NCI-H69 (cell line): ENCODE measurements at places on chromosomes 6 and 20.

DNA sequence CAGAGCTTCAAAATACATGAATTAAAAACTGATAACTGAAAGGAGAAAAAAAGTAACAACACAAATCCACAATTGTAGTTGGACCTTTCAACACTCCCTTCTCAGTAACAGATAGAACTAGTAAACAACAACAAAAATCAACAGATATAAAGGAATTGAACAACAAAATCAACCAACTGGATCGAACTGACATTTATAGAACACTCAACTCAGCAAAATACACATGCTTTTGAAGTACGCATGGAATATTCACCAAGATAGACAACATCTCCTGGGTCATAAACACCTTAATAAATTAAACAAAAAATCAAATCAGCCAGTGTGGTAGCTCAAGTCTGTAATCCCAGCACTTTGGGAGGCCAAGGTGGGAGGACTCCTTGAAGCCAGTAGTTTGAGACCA is 63.3 kb downstream of the ILRUN start:
- no peak for DNase-seq

DNA sequence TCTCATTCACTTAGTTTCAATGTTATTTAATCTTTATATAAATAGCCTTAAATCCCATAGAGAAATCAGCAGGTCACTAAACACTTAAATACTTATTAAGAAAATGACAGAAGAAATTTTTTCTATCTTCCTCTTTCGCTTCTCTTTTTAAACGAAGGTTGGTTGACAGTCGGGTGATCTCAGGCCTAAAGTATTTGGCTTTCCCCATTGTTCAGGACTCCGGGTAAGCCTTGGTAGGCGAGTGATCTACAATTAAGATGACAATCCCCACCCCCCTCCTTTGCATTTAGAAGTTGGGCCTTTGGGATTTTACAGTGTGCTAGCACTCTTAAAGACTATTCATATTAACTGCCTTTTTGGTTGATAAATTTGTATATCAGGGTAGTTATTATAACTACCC is 19.7 kb upstream of the UTRN start:
- DNase-seq: no peak

GRCh38 chr20:8658103-8658502 is 410.8 kb upstream of the PLCB4 start:
- no peak for DNase-seq

GRCh38 chr6:21451546-21452013 is 142.0 kb upstream of the SOX4 start:
- DNase-seq: peak; percentile 94

- peak; percentile 12 for DNase-seq
These were observed 91.1 kb upstream of the HIVEP1 start for GRCh38 chr6:11921017-11921438.

DNA sequence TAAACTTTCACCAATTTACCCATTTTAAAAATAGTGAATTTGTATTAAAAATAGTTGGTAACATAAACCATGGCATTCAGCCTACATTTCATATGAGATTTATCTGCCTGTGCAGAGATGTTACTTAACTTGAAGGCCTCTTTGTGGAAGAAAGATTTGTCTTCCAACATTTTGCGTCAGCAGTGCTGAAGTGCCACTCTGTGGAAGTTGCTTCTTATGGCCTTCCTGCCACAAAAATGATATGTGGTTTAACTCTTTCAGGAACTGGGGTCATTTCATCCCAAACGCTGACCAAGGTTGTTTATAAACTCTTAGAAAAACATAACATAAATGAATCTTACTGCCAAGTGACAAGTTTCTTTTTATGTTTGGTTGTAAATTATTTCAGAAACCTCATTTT is 246.8 kb downstream of the ARID1B start:
- no peak for DNase-seq

DNA sequence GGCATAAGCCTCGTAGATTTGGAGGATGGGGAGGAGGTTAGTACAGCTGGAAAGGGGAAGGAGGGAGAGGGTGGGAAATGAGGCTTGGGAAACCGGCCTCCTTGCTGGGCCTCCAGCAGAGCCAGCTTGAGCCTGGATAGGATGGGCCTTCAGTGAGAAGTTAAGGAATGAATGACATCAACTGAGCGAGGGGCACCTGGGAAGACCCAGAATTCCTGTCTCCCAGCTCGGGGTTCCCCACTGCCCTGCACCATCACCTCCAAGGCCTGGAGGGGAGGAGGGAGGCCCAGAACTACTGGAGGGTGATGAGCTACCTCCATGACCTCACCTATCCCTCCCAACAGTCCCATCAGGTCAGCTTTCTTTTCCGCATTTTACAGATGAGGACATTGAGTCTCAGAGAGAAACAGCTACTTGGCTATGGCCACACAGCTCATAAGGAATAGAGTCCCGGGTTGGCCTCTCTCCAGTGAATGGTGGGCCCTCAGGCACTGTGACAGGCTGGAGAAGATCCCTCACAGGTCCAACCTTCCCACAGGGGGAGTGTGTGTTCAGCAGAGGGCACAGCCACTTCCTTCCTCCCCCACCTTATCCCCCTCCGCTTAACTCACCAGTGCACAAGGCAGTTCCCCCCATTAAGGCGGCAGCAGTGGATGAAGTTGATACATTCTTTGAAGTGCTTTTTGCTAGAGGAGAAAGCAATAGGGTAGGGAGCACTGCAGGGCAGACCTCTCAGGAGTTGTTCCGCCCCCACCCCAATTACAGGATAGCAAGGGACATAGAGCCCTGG is 6.8 kb downstream of the DUSP15 start:
- DNase-seq: no peak

GRCh38 chr20:2820084-2820895 is 4.1 kb downstream of the TMEM239 start:
- no peak for DNase-seq

DNA sequence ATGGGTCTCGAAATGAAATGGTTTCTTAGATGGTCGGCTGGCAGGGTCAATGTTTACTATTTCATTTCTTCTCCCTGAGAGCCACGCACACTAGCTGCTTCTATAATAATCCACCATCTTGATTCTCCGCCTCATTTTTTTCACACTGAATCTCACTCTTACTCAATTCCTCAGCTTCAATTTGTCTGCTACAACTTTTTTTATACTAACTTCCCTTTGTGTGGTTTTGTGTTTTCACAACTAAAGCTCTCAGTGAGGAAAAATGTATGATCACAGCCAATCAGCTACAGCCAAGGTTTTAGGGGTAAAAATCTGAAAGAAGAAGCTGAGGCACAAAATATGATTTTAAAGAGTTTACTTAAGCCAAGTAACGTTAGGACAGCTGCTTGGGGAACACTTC is 1309.4 kb downstream of the EPHA7 start:
- no peak for DNase-seq

GRCh38 chr20:61535956-61536355 is 283.9 kb downstream of the CDH4 start:
- DNase-seq: no peak
